Memory B cell (primary cell): ENCODE measurements at places on chromosomes 12 and 14.

- H3K36me3 ChIP-seq, result peaks cover 38% of the 10 kb centered on the region
- H3K4me3 ChIP-seq, result no peak overlapping the region
- H3K27ac ChIP-seq, result peak overlapping the region; percentile 92
- peaks cover 10% of the 10 kb centered on the region for H3K4me1 ChIP-seq
Observed at GRCh38 chr14:73223049-73223448, 14.3 kb upstream of the PAPLN start.

DNA sequence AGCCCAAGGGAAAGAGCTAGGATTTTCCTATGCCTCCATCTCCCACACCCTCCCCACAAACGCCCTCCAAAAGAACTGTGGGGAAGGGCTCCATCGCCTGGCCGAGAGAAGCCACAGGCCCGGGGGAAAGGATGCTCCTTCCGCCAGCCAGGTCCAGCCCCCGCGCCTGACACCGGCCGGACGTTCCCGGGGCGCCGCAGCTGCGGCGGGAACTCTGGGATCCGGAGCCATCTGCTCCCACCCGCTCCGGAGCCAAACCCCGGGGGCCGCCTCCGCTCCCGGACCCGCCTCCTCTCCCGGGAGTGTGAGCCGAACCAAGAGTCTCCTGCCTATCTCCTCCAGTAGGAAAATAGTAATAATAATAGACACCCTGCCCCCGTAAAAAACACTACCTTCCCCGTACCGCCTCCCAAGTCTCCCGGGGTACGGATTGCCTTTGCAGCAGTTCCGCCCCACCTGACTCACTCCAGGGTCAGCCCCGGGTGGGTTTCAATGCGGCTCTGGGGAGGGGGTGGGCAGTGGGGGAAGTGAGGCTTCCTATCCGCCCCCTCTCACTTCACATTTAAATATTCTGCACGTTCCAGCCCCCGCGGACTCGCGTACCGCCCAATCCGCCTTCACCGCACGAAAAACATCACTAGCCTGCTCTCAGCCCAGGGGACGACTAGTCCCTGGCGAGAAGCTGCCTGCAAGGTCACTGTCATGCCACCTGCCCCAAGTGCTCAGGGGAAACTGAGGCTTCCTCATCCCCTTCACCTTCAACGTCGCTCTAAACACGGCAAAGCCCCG lies 2.4 kb downstream of the AGAP2 start:
- no peak overlapping the region for H3K4me3 ChIP-seq
- peak overlapping the region; percentile 57 for H3K27ac ChIP-seq
- no peaks in the 10 kb centered on the region for H3K27me3 ChIP-seq

DNA sequence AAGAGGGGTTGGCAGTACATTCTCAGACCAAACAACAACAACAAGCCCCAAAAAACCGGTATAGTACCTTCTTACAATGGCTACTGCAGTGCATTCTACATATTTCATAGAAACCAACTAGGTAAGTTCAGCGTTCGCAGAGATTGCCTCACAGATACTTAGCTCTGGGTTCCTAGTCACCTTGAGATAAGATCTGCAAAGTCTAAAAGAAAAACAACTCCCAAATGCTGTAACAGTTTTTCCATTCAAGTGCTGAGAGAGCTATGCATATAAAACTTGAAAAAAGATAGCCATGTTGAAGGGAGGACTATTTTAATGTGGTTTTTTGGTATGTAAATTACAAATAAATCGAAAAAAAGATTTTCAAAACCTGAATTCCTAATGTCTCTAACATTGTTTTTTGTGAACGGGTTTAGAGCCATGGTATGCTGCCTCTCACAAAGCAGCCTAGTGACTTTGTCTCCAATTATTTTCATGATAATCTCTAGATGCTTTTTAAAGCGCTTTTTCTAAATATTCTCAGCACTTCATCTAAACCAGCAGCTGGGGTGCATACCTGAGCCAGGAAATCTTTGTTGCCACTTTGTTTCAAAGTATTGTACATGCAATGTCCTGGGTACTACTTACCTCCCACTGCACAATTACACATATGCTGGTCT lies 56.6 kb upstream of the CRACR2A start:
- H3K4me3 ChIP-seq, result no peak overlapping the region
- H3K27me3 ChIP-seq, result no peaks in the 10 kb centered on the region
- peaks cover 30% of the 10 kb centered on the region for H3K36me3 ChIP-seq
- no peak for DNase-seq
- H3K27ac ChIP-seq, result no peak overlapping the region
- H3K4me1 ChIP-seq, result peaks cover 5% of the 10 kb centered on the region

- H3K4me1 ChIP-seq, result no peaks in the 10 kb centered on the region
- H3K27ac ChIP-seq, result no peak overlapping the region
- peak; percentile 74 for DNase-seq
- H3K27me3 ChIP-seq, result peaks cover 3% of the 10 kb centered on the region
Observed at GRCh38 chr12:103548622-103549601, 38.2 kb upstream of the STAB2 start.

GRCh38 chr12:6459004-6459337 lies 7.1 kb downstream of the TAPBPL start:
- peak overlapping the region; percentile 84 for H3K27ac ChIP-seq
- peaks cover 39% of the 10 kb centered on the region for H3K36me3 ChIP-seq
- peaks cover 51% of the 10 kb centered on the region for H3K4me1 ChIP-seq
- H3K4me3 ChIP-seq, result no peak overlapping the region
- H3K27me3 ChIP-seq, result no peaks in the 10 kb centered on the region
- no peak for DNase-seq

- H3K4me1 ChIP-seq, result no peaks in the 10 kb centered on the region
- H3K4me3 ChIP-seq, result no peak overlapping the region
- peaks cover 1% of the 10 kb centered on the region for H3K27me3 ChIP-seq
- H3K27ac ChIP-seq, result no peak overlapping the region
- H3K36me3 ChIP-seq, result no peaks in the 10 kb centered on the region
Observed at GRCh38 chr12:58463051-58463450, 457.3 kb downstream of the LRIG3 start.
